NCI-H2081 treated with DMSO at 0.1 percent for 48 hours (cell line): ENCODE measurements at places on chromosomes 6 and 20.

- no peak for DNase-seq
These were observed 76.3 kb downstream of the FARS2 start for GRCh38 chr6:5337573-5337972.

- no peak for DNase-seq
These were observed 309.5 kb upstream of the PRND start for GRCh38 chr20:4412216-4412615.

GRCh38 chr20:24948939-24949679, at the start of gene CST7:
CST7 (plus strand) TSS chr20:24949269; CDS start chr20:24949506, 237 bp downstream.
- no peak for DNase-seq

DNA sequence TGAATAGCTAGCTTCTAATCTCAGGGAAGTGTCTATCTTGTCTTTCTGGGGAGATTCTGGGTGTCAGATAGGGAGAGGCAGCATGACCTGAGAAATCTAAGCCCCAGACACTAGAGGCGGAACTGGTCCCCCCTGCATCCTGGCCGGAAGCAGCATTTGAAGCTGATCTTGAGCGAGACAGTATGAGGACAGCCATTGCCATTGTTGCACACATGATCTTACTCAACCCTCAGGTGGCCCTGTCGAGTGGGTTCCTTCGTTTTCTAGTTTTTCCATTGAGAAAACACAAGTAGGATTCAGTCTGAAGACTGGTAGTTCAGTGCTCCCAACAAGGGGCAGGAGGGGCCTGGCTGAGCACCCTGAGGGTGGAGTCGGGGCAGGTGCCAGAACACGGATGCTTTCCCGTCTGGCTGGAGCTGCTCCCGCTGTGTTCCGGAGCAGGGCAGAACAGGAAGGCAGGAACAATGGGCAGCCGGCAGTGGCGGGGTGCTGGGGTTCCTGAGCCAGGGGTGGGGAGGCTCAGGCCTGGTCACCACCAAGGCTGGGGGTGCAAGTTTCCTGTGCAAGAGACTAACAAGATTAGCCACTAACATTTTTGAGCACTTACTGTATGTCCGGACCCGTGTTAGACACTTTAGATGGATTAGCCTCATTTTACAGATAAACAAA, 7.9 kb upstream of the SDCBP2 start:
- DNase-seq: no peak

DNA sequence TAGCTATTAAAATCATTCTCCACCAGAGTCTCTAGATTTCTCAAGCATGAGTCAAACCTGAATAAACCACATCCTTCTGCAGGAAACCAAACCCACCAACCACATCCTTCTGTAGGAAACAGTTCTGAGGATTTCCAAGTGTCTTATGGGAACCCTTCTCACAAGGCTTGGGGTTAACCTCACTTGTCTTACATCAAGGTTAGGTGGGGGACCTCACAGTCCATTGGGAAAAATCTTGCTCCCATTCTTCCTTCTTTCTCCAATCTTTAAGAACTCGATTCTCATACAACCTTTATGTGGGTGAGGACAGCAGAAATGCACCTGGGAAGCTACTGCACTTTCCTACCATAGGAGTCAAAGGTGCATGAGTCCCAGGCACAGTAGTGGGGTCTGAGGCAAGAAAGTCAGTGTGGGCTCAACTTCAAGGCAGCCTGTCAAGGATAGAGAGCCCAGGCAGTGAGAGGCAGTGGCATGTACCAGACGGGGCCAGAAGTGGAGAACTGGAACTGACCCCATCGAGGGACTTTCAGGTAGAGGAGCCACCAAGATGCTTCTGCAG, 114.5 kb downstream of the SLC22A3 start:
- no peak for DNase-seq

DNA sequence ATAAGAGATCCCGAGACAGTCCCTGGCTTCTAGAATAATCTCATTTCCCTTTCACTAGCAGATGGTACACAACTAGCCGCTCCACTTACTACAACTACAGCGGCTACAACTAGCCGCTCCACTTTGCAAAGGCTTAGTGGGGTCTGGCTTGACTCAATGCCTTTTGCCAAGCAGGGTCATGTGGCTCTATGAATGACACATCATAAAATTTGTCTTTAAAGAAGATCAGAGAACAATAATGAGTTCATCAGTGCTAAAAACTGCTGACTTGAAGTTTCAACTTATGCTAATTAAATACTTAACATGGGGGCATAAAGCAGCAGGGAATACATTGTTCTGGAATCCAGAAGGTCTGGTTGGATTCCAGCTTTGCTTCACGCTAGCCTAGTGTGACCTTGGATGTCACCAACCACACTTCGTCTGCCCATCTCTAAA, 2.0 kb upstream of the MICAL1 start:
- no peak for DNase-seq
